ENCODE measurements at places on chromosomes 7 and 10.

DNA sequence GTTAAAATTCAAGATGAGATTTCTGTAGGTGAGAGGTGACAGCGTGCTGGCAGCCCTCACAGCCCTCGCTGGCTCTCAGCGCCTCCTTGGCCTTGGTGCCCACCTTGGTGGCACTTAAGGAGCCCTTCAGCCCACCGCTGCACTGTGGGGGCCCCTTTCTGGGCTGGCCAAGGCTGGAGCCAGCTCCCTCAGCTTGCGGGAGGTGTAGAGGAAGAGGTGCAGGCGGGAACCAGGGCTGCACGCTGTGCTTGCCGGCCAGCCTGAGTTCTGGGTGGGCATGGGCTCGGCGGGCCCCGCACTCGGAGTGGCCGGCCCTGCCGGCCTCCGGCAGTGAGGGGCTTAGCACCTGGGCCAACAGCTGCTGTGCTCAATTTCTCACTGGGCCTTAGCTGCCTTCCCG lies 320.0 kb upstream of the VWC2 start:
- DNase-seq = no peak

DNA sequence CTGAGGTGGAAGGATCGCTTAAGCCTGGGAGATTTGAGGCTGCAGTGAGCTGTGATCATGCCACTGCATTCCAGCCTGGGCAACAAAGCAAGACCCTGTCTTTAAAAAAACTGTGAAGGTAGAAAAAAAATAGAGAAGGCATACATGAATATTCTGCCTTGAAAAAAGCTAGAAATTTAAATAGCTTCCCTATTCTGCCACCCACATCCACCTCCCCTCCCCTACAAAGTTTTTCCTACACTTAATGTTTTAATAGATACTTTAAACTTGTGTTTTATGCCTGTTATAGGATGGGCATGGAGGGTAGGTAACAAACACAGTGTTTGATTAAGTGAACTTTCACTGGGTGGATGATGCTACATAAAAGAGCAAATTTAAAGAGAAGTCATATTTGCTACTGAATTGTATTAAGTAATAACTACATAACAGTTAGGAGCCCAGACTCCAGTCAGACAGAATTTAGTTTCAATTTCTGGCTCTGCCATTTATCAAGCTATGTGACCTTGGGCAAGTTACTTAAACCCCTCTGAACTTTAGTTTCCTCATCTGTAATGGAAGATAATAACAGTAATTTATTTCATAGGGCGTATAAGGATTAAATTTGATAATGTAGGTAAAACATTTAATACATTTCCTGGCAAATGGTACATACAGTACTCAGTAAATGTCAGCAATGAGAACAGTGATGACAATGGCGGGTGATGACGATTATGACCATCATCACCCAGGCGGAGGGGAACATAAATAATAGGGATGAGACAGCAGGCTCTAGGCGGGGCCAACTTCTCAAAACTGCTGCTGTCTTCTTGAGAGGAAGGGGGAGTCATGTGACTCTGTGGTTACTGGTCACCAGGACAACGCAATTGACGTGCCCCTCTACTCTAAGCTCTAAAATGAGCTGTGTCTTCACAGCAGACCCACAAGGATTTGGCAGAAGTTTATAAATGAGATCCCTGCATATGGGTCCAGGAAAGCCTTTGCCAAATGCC lies 15.8 kb downstream of the DNMBP start:
- DNase-seq = no peak

- DNase-seq = no peak
Measured at GRCh38 chr10:118511711-118512110, 83.7 kb downstream of the PRLHR start.

DNA sequence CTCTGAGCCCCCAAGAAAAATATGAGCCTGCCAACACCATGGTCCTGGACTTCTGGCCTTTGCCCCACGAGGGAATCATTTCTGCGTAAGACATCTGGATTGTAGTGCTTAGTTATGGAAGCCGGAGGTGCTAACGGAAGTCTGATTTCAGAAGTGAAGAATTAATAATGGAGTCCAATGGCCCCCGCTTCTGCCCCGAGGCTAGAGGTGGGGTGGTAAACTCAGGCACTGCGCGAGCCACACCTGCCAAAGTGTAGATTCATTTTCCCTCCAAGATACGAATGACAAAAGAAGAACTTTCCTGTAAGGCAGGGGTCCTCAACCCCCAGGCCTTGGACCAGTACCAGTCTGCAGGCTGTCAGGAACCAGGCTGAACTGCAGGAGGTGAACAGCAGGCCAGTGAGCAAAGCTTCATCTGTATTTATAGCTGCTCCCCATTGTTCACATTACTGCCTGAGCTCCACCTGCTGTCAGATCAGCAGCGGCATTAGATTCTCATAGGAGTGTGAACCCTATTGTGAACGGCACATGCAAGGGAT lies 22.3 kb downstream of the CNPY1 start:
- DNase-seq = no peak

GRCh38 chr10:4646547-4646946 lies 179.5 kb upstream of the AKR1E2 start:
- no peak for DNase-seq

DNA sequence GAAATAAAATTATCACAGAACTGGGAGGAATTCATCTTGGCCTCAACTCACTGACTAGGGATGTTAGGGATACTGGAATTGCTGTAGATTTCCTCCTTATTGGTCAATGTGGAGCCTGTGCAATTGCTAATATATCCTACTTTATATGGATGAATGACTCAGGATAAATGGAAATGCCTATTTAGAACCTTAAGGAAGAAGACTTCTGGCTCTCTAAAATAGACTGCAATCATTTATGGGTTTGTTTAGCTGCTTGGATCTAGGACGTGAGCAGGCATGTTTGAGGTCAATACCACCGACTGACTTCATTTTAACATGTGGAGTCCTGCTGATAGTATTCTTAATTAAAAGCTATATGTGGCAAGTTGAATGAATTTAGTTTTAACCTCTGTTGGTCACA lies 1040.1 kb upstream of the LRRN3 start:
- DNase-seq = no peak

GRCh38 chr7:134058980-134059379 lies 68.2 kb upstream of the LRGUK start:
- no peak for DNase-seq

- no peak for DNase-seq
Measured at GRCh38 chr7:157667261-157667660, 330.5 kb downstream of the DNAJB6 start.

GRCh38 chr7:5406957-5407945 lies 16.4 kb downstream of the TNRC18 start:
- no peak for DNase-seq

GRCh38 chr10:131573256-131573655 lies 261.7 kb upstream of the TCERG1L start:
- no peak for DNase-seq

GRCh38 chr7:27678617-27679260 lies 16.1 kb upstream of the HIBADH start:
- DNase-seq = no peak

DNA sequence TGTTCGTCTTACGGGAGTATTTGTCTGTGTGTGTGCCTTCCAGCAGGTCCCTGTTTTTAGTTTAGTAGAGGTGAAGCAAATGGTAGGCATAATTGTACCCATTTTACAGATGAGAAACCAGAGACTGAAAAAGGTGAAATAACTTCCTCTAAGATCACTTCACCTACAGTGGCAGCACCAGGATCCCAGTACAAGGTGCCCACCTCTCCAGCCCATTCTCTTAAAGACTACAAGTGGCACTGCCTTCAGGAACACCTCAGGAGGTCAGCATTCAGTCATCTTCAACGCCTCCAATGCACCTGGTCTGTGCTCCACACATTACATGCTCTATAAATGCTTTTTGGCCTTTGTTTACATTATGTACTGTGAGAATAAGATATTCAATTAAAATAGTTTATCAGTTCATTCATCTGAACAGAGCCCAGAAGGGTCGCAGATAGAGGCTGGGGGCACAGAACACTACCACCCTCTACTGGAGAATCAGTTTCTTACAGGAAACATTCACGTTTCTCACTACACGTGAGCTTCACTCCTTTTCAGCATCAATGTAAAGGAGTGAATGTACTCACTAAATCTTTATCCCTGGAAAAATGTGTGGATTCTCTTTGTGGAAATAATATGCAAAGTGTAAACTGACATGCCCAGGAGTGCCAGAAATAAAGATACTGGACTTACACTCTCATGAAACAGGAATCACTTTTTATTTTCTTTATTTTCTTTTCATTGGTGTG lies 45.5 kb upstream of the ABLIM1 start:
- DNase-seq = no peak

DNA sequence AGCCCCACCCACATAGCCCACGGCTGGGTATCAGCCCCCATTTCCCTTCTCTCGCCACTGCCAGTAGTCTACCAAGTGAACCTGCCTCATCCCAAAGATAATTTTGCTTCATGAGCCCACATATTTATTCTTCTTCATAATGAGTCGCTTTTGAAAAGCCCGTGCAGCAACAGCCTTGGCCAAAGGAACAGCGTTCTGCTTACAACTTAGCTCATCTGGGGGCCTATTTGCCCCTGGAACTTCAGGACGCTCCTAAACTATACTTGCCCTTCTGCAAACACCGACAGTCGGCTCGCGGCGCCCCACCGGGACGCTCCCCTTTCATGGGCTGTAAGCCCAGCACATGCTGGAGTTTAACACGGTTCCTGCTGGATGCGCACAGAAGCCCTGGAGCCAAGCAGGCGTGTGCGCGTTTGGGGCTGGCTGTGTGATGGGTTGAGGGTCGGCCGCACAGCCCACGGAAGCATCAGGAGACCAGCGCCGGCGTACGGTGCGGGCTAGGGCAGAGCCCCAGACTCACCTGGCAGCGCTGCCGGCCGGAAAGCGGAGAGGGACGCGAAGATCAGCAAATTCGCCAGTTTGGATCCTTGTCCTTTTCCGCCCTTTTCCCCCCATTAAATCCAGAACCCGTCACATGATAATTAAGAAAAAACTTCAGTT lies 370 bp downstream of the TMEM60 start:
- DNase-seq = peak; percentile 52

DNA sequence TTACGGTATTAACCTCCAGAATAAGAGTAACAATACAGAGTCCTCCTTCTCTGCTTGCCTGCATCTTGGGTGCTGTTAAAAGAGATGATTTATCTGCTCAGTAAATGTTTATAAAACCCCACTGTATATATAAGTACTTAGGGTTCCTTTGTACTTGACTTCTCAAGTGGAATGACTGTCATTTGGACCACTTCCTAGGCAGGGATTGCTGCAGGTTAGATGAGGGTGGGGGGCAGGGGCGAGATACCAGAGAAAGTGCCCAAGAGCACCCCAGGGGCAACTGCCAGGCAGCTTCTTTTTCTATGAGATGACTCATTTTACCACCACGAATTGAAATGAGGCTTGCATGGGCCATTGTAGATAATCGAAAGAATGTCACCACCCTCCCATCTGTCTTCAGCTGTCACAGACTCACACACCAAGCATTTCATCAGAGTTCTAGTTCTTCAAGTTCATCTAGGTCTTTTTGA lies 421.9 kb upstream of the GALNT17 start:
- DNase-seq = no peak

- DNase-seq = no peak
Measured at GRCh38 chr7:82623812-82624211, 180.2 kb upstream of the CACNA2D1 start.

- DNase-seq = no peak
Measured at GRCh38 chr10:32954545-32955298, 3.3 kb downstream of the ITGB1 start.

DNA sequence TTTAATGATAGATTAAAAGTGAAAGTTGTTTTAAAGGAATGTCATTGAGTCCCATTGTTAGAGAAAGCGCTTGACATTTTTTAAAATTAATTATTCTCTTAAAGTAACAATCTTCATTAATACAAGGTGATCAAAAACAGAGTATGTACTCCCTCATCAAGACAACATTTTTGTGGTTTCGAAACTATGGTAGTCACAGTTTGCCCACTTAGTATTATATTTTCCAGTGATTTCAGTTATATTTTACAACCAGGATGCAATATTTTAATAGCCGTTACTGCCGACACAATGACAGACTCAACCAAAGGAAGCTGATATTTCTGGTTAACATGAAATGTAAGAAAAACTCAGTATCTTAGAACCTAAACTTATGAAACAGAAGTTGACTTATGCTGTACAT lies 31.3 kb downstream of the MKX start:
- no peak for DNase-seq

- no peak for DNase-seq
Measured at GRCh38 chr7:26091933-26092332, 60.1 kb upstream of the NFE2L3 start.

GRCh38 chr10:94062611-94063010 lies 68.9 kb downstream of the PLCE1 start:
- DNase-seq = no peak

- no peak for DNase-seq
Measured at GRCh38 chr10:99852481-99853213, 70.2 kb downstream of the ABCC2 start.

- DNase-seq = no peak
Measured at GRCh38 chr10:69669409-69669808, 39.4 kb downstream of the FAM241B start.

- no peak for DNase-seq
Measured at GRCh38 chr7:35495377-35495776, 199.6 kb downstream of the HERPUD2 start.

GRCh38 chr10:81944609-81945008 lies 69.6 kb downstream of the NRG3 start:
- no peak for DNase-seq
